ENCODE measurements at places on chromosomes 16 and 17.
A peak's percentile ranks its signal among the peaks of the same experiment; 100 is the strongest.

GRCh38 chr17:74526681-74527080 is 4.6 kb downstream of the CD300LB start:
- no peak for DNase-seq

- DNase-seq = peak; percentile 43
These were observed 18.3 kb upstream of the COPRS start for GRCh38 chr17:31877341-31877740.

- DNase-seq = no peak
These were observed 88.1 kb downstream of the DNAH17 start for GRCh38 chr17:78488867-78489634.

GRCh38 chr16:11177578-11178160 is 78.3 kb downstream of the SOCS1 start:
- DNase-seq = no peak

GRCh38 chr16:4892361-4893102 is 44.4 kb downstream of the PPL start:
- DNase-seq = peak; percentile 11

DNA sequence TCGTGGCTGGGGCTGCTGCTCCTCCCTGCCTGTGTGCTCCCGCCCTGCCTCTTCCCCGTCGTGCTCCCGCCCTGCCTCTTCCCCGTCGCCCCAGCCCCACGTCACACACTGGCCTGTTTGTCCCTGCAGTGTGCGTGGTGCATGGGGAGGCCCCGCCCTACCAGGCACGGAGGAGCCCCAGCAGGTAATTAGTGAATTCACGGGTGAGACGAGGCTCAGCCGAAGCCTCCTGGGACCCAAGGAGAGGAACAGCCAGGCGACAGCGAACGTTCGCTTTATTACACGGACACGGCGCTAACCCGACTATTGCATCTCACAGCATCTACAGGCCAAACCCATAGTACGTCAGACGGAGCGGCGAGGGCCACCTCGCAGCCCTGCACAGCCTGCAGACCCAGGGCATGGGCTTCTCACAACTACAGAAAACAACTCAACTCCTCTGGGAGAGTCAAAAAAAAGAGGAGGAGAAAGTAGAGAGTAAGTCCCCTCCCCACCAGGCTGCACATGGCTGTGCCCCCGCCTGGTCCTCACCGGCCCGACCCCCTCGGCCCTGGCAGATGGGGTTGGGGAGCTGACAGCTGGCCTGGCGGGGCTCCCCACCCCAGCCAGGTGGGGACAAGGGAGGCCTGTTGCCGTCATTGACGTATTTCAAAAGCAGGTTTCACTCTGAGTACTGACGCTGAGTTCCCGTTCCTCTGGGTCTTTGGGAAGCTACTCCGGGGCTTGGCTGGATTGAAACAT is 4.3 kb upstream of the PABPN1L start:
- DNase-seq = no peak

DNA sequence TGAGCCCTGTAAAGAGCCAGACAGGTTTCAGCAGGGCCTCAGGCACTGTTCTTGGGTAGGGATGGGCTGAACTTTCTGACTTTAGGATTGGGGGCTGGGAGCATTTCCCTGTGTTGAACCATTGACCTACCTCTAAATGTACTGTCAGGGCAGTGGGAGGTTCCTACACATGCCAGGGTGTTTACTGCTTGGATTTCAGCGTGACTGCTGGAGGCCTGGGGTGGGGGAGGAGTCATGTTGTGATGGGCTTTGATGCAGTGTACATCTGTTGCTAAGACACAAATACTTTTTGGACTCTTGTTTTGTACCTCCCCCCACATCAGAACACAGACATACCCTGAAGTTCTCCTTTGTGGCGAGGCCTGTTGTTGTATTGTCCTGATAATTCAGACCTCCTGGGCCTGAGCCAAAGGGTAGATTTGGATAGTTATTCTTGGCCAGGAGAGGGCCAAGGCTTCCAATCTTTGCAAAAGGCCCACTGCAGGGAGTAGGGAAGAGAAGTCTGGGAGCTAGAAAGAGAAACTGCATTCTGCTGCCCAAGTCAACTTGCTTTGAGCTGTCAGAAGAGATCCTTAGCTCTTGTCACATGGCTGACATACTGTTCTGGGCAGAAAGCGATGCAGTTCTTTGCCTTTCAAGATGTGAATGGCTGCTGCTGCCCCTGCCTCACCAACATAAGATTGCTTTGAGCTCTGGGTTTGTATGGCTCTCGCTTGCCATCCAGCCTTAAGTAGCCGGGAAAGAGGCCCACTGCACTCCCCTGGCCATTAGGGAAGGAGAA is 3.7 kb downstream of the NFE2L1 start:
- peak; percentile 96 for DNase-seq

- peak; percentile 11 for DNase-seq
These were observed 13.2 kb upstream of the CLUH start for GRCh38 chr17:2724784-2725164.

- peak; percentile 81 for DNase-seq
These were observed 450.3 kb upstream of the CDH11 start for GRCh38 chr16:65572156-65572555.
